SHP77 (cell line): ENCODE measurements at places on chromosomes 1 and 21.
A peak's percentile ranks its signal among the peaks of the same experiment; 100 is the strongest.

DNA sequence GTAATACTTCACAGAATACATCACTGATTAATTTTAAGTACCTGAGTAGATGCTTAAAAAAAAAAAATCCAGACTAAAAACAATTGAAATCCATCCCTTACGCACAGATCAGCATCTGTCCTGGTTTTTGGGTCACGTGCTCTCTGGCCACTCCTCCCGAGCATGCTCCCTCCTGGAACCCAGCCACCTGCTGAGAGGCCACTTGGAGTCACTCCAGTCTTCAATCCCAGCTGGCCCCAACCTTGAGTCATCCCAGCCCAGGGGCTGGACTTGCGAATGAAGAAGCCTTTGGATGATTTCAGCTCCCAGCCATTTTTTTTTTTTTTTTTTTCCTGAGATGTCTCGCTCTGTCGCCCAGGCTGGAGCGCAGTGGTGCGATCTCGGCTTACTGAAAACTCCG is 8.9 kb downstream of the MAP1LC3C start:
- DNase-seq, result peak; percentile 82

DNA sequence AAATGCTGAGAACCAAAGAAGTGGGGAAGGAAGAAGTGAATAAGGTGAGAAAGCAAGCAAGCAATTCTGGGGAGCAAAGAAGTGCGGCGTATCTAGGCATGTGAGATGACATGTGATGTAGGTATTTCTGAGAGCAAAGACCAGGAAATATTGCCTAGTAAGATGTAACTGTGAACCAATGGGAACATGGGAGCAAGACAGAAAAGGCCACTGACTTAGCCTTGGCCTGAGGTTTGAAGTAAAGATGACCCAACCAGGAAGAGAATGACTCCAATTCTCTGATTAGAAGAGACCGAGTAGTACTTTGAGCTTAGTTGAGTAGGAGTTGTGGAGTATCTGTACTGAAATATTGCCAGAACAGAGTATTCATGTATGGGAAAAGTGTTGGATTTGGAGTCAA is 31.1 kb downstream of the SLAMF6 start:
- DNase-seq, result no peak

GRCh38 chr21:38243732-38244406 is 12.9 kb upstream of the KCNJ15 start:
- no peak for DNase-seq

DNA sequence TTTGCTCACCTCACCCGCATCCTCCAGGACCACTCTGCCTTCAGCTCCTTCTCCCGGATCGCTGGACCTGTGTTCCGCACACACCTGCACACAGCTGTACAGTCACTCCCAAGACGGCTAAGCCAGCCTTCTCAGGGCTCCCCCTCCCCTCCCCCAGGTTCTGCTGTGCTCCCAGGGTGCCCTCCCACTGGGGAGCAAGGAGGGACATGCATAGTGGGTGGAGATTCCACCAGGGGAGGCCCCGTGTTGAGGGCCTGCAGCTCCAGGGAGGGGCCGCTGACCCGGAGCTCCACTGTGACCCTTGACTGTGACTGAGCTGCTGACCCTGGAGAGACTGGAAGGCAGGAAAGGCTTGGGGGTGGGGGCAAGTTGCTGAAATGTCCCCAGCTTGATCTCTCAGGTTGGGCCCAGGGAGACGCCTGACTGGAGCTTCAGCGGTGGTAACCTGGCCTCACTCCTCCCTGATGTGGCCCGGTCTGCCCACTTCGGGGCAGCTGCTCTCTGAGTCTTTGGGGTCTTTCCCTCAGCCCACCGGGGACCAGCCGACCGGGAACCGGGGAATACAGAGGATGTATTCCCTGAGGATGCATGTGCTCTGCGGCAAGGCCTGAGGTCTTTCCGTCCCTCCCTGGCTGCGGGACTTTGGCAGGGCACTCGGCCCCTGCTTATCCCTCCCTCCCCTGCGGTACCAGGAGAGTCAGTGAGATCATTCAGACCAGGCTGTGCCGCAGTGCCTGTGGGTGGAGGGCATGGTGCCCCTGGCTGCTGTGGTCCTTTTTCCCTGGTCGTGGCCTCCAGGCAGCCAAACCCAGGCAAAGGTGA is 28.6 kb upstream of the PLCH2 start:
- DNase-seq, result no peak

GRCh38 chr1:72394457-72394856 is 112.1 kb upstream of the NEGR1 start:
- no peak for DNase-seq

GRCh38 chr1:33454646-33455282 is 17.7 kb upstream of the ZSCAN20 start:
- DNase-seq, result no peak

DNA sequence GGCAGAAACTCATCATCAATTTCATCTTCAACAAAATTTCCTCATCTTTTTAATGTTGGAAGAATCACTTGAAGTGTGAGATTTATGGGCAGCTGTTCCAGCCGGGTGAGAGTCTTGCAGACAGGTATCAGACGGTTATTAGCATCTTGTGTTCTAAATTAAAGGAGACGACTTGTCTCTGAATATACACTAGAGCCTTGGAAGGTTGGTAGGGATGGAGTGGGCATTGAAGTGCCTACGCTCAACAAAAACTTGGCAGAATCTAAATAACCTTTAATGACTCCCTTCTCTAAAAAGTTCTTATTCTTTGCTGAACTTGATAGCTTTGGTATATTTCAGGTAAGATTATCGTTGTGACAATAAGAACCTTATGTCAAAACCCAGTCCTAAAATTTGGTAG is 111.5 kb upstream of the MAGI3 start:
- no peak for DNase-seq

GRCh38 chr1:24058671-24059455 is 53.1 kb downstream of the MYOM3 start:
- no peak for DNase-seq

GRCh38 chr21:29308456-29308783 is 9.7 kb downstream of the BACH1 start:
- DNase-seq, result no peak

DNA sequence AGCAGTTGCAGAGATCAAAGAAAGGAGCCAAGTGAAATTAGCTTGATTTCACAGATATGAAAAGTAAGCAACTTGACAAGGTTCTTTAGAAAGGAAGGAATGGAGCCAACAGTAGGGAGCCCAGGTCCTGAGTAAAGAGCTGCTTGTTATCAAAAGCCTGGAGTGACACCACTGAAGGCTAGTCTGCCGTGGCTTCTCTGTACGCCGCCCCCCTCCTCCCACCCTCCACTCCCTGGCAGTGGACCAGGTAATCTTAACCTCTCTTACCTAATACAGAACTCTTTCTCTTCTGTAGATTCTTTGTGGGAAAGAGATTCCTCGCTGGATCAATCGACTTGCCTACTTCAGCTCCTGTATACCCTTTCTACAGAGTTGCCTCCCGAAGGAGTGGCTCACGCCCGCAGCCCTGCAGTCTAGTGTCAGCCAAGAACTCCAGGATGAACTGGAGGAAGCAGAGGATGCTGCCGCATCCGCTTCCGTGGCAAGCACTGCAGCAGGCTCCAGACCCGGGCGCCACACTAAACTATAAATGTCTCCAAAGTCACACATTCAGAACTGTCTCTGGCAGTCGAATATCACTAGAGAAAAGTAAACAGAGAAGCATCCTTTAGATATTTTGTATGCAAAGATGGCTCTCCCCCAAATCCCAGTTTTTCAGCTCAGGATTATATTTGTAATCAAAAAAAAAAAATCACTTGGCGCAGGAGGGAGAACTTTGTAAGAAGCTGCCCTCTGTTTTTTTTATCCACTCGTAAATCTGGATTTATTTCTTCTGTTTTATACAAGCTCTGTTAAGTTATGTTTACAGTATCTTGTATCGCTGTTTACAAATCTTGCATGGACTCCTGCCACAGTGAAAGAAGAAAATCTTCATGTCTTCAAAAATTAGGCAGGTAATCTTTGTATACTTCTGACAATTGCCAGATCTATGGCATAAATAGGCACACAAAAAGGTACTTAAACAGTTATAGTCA is 52.6 kb downstream of the DESI2 start:
- DNase-seq, result no peak

DNA sequence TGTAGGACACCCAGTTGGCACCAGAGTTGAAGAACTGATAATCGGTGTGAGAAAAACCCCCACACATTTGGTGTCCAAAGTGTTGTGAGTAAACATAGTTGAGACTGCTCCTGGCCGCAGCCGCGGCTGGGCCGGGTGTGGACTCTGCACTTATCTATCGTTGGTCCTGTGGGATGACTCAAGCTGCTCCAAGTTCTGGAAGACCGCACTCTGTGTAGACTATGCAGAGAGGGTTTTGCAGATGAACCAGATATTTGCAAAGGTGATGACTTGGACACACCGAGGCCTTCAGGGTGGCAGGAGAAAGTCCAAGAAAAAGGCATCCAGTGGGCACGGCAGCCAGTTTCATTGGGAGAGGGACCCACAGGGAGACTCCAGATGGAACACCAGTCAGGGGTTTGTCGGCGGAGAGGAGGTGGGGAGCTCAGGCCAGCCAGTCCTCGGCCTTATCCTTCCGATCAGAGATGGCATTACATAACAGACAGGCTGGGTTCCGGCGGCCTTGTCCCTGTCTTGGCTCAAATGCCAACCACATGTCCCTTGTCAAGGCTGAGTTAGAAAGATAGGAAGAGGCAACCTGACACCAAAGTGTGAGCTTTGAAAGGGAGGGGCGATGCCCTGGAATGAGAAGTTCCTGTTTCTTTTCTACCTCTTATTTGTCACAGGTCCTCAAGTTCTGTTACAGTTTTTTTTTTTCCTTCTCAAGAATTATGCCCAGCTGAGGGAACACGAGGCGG is 21.1 kb downstream of the C2CD2 start:
- no peak for DNase-seq
